ENCODE measurements at places on chromosomes 13 and 19. TPM values are rescaled to one million over a fixed set of nuclear protein-coding genes. Genes with fewer than 3 reads are reported as not detected.

KLK2 gene
- total RNA-seq: not detected

PRKCG gene
- not detected for total RNA-seq

GNA15 gene
- 0.72 TPM for total RNA-seq

TMEM205 gene
- 79.3 TPM for total RNA-seq

SLC25A41 gene
- 0.17 TPM for total RNA-seq

RELB gene
- 4.7 TPM for total RNA-seq
